ENCODE measurements at places on chromosomes 6 and 20. TPM values are rescaled to one million over a fixed set of nuclear protein-coding genes. Genes with fewer than 3 reads are reported as not detected.
A peak's percentile ranks its signal among the peaks of the same experiment; 100 is the strongest.

- H3K4me1 ChIP-seq: peaks cover 30% of the 10 kb centered on the region
- H3K36me3 ChIP-seq: no peaks in the 10 kb centered on the region
- H3K4me3 ChIP-seq: no peak overlapping the region
- H3K27me3 ChIP-seq: peaks cover 17% of the 10 kb centered on the region
- no peak overlapping the region for H3K27ac ChIP-seq
- DNase-seq: peak; percentile 64
These were observed 2.1 kb upstream of the TMEM151B start for GRCh38 chr6:44268095-44268628.

DNA sequence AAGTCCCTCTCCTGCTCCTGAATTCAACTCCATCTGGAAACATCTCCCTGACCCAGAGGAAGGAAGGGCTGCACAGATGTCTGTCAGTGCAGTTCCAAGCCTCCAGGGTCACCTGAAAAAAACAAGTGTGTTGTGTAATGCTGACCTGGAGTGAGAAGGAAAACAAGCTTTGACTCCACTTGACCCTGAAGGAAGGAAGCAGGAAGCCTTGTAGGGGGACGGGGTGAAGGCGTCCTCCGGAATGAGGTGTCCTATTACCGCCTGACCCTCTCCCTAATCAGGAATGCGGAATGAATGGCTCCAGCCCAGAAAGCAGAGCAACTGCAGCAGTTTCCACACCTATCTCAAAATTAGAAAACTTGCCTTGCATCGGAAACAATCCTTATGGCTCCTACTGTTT, 13.9 kb upstream of the ADGRF5 start:
- no peak overlapping the region for H3K27ac ChIP-seq
- H3K27me3 ChIP-seq: no peaks in the 10 kb centered on the region
- no peak for DNase-seq
- H3K4me1 ChIP-seq: no peaks in the 10 kb centered on the region

DNA sequence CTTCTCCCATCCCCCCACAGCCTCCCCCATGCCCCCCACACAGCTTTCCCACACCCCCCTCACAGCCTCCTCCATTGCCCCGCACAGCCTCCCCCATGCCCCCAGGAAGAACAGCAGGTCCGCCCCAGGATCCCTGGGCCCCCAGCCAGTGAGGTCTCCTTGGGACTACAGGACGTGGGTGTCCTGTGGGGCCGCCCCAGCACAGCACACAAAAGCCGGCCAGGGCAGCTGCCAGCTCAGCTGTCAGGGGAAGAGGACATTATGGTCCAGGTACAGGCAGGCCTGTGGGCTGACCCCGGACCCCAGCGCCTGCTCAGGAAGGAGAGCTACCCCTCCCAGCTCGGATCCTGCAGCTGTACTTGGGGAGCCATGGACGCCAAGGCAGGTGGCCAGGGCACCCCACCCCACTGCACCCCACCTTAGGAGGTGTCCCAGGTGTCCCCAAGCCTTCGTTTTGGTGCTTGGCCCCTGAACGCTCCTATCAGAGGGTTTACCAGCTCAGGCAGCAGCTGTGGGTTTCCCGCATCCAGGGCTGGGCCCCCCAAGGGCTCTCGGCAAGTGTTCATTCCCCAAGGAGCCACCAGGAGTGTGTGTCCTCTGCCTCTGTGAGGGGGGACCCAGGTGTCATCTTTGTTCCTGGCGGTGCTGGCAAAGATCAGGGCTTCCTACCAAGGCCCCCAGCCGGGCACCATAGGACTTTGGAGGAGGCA, 42.3 kb upstream of the GATA5 start:
- DNase-seq: no peak
- H3K27ac ChIP-seq: no peak overlapping the region
- no peaks in the 10 kb centered on the region for H3K36me3 ChIP-seq
- no peaks in the 10 kb centered on the region for H3K4me1 ChIP-seq

PBOV1 gene
- not detected for polyA plus RNA-seq

KIAA1755 gene
- not detected for polyA plus RNA-seq

- peaks cover 5% of the 10 kb centered on the region for H3K36me3 ChIP-seq
- H3K4me1 ChIP-seq: peaks cover 67% of the 10 kb centered on the region
- DNase-seq: peak; percentile 75
- H3K27ac ChIP-seq: peak overlapping the region; percentile 83
- peak overlapping the region; percentile 33 for H3K4me3 ChIP-seq
- no peaks in the 10 kb centered on the region for H3K27me3 ChIP-seq
These were observed 122.6 kb downstream of the HIVEP2 start for GRCh38 chr6:142822383-142822782.

GRCh38 chr6:36280983-36281382, 11.1 kb downstream of the PNPLA1 start:
- H3K4me1 ChIP-seq: no peaks in the 10 kb centered on the region
- DNase-seq: no peak
- peaks cover 38% of the 10 kb centered on the region for H3K27me3 ChIP-seq

GRCh38 chr20:50514750-50515149, 4.6 kb downstream of the PTPN1 start:
- peak overlapping the region; percentile 62 for H3K27ac ChIP-seq
- peak overlapping the region; percentile 89 for H3K4me3 ChIP-seq
- peaks cover 92% of the 10 kb centered on the region for H3K4me1 ChIP-seq

DNA sequence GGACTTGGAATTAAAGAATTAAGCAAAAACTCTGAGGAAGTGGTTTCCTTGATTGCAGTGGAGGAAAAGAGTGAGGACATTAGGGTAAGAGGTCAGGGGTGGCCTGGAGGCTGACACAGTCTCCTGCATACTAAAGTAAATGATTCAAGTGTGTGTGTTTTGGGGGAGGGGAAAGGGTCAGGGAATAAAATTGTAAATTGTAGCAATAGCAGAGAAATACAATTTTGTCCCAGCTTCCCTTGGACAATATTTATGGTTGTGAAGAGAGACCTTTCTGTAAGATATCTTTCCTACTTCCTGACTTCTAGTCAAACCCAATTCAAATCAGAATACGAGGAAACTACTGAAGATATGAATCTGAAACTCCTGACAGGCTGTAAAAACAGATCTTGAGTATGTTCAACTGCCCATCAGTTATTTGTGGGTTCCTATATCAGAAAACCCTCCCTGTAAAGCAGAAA, 143.4 kb upstream of the HMGN3 start:
- no peaks in the 10 kb centered on the region for H3K36me3 ChIP-seq
- no peaks in the 10 kb centered on the region for H3K27me3 ChIP-seq
- H3K4me1 ChIP-seq: no peaks in the 10 kb centered on the region

- no peak for DNase-seq
- H3K27me3 ChIP-seq: no peaks in the 10 kb centered on the region
- peaks cover 98% of the 10 kb centered on the region for H3K36me3 ChIP-seq
- H3K4me3 ChIP-seq: no peak overlapping the region
- H3K27ac ChIP-seq: no peak overlapping the region
- H3K4me1 ChIP-seq: no peaks in the 10 kb centered on the region
These were observed 35.9 kb downstream of the CDC40 start for GRCh38 chr6:110216140-110216539.

GRCh38 chr6:154471609-154472362, 38.7 kb downstream of the CNKSR3 start:
- H3K4me1 ChIP-seq: no peaks in the 10 kb centered on the region
- no peaks in the 10 kb centered on the region for H3K36me3 ChIP-seq

Measured in CD4-positive, CD25-positive, alpha-beta regulatory T cell (primary cell).